Stimulated activated CD8-positive, alpha-beta memory T cell treated with anti-CD3 and anti-CD28 coated beads, Interleukin-7, amount 100 ng/mL, for 4 hours (primary cell): ENCODE measurements at places on chromosomes 3 and 15.

DNA sequence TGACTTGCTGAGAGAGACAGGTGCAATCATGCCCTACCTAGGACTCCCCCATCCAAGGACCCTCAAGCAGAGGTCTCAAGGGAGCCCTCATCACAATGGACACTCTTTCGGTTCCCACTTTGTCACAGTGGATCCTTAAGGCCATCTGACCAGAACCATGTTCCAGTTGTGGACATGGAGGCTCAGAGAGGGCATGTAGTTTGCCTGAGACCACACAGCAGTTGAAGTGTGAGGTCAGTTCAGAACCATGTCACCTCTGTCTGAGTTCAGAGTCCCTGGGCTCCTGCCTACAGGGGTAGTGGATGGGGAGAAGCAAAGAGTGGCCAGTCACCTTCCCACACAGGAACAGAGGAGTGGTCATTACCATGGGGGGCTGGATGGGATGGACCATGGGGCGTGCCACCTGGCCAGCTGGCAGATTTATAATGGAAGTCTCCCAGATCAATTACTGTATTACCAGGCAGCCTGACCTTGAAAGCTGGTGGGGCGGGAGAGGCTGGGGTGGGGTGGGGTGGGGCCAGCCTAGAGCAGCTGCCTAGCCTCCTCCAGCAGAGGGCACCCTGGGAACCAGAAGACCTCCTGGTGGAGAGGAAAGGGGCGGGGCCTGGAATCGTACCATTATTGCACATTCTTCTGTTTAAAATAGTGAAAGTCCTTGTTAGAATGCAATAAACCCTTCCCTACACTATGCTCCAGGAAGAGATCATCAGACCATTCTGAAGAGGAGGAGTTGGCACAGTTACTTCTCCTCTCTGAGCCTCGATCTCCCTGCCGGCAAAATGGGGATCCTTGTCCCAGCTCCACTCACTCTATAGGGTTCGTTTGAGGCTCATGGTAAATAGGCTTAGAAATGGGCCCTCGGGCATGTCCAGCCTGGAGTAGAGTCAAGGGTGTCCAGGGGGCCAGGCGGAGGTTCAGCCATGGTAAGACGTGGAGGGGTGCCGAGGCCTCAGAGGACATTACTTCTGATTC, 26.9 kb upstream of the LINGO1 start:
- DNase-seq: no peak

DNA sequence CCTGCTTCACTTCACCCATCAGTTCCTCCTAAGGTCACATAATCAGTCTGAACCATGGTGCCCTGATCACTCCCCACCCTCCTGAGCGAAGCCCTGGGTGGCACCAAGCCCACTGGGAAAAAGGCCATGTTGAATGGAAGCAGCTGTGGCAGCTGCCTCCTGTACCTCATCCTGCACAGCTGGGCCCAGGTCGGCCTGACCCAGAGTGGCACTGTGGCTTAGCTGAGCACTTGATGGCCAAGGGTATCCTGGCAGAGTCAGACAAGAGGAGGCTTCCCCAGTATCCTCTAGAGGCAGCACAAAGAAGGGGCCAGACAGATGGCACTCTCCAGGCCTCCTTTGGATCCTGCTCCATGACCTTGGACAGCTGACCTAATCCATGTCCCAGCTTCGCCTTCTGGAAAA, 68.4 kb downstream of the TLE3 start:
- DNase-seq: no peak

DNA sequence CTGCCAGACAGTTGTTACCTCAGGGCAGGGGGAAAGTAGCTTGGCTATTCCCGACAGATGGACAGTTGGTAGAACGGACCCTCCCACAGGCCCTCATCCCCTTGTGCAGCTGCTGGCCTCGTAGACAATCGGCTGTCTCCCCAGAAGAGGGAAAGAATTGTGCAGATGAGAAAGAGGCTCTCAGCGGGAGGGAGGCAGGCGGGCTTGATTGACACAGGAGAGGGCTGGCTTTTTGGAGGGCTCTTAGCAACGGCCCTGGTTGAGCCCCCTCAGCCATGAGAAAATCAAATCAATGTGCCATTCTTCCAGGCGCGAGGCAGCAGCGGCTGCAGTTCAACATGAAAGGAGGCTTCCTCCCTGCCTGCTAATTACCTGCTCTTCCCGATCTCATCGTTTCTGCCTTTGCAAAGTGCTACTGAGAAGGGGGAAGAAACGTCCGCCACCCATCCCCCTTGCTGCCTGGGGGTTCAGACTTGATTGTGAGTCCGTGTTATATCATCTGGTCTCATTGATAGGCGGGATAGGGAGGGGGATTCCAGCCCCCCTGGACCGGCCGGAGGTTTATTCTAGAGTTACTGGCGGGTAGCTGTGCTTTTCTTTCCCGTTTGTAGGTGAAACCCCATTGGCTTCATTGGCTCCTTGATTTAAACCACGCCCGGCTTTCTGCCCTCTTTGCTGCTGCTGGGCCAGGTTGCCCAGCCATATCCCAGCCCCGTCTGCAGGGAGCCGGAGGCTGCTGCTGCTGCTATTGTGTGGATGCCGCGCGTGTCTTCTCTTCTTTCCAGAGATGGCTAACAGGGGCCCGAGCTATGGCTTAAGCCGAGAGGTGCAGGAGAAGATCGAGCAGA, at the start of gene TAGLN3:
Gene TAGLN3 (plus strand): TSS at position 287 of the 848 bp plus-strand sequence. CDS start 501 bp downstream, at position 788.
- no peak for DNase-seq

DNA sequence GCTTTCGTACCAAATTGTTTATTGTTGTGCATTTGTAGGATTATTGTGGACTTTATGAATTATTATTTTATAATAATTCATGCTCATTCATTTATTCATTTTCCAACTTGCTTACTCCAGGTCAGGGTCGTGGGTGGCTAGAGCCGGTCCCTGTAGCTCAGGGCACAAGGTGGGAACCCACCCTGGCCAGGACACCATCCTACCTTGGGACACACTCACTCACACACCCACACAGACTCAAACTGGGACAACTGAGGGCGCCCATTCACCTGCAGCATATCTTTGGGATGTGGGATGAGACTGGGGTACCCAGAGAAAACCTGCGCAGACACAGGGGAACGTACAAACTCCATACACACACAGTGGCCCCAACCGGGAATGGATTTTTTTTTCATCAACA, 40.6 kb downstream of the SSUH2 start:
- no peak for DNase-seq

- no peak for DNase-seq
These were observed 29.4 kb downstream of the ATP2B2 start for GRCh38 chr3:10475983-10476382.

GRCh38 chr15:81050805-81051204, 50.1 kb downstream of the TLNRD1 start:
- DNase-seq: no peak

DNA sequence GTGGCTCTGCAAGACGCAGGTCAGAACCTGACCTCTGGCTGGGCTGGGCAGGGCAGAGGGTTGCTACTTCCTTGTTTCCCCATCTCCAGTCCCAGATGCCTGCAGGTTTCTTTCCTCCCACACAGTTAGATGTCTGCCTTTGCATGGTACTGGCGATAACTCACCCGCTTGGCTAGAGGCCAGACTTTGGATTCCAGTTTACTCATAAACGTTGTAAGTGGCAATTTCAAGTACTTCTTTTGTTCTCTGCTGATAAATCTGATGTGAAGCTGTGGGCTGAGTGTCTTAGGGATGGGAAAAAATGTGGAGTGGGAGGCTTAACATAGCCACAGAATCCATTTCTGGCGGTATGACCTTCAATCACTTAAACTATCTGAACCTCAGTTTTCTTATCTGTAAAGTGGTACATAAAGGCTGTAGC, 194.2 kb downstream of the EBLN2 start:
- no peak for DNase-seq

GRCh38 chr3:94433811-94434210, 370.9 kb downstream of the NSUN3 start:
- DNase-seq: no peak

DNA sequence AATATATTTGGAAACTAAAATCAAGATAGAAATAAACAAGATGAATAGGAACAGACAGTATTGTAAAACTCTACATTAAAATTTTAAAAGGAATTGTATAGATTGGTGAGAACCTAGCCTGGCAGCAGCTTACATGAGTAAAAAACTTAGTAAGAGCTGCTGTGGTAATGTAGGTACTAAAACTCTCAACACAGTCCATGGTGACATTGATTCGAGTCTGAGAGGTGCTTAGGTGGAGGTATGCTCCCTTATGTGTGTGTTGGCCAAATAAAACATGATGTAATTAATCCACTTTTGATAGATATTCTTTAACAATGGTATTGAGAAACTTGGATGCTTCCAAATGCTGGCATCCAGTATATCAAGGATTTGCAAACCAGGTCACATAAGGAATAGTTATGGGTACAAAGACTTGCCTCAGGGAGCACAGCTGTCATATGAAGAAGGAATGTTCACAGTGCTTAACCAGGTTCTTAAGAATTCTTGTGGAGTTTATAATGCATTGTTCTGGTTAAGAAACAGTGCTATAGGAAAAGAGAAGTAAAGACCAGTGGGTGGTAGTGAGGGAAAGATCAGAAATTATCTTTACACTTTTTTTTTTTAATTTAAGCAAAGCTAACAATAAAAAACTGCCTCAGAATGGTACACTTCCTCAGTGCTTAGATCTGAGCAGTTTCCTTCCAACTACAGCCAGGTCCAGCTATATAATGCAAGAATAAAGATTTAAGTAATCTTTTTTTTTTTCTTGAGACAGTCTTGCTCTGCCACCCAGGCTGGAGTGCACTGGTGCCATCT, 24.6 kb upstream of the IL20RB start:
- DNase-seq: no peak

DNA sequence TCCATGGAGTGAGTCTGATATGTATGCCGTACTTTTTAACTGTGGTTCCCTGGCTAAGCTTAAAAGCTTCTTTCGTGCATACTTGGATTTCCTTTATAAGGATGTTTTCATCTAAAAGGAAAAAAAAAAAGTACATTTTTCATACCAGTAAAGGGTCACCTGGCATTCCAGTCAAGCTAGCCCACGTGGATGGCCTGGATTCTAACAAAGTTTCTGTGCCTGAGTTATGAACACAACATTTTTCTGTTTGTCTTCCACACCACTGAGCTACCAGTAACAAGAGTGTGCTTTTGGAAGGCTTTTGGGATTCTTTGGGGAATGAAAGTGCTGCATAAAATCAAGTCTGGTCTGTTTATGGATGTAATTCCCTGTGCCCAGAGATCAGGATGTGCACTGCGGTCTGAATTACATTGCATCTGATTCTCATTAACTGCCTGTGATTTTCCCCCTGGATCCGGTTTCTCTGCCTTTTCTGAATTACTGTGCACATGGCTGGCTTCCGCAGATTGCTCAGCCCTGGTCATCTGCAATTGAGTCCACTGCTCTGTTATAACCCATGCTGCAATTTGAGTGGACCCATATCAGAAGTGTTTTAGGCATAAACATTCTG, 38.2 kb upstream of the MAGI1 start:
- no peak for DNase-seq
